ENCODE measurements at places on chromosomes 16 and 17. TPM values are rescaled to one million over a fixed set of nuclear protein-coding genes. Genes with fewer than 3 reads are reported as not detected.

Gene MT4
- total RNA-seq = not detected

Gene TBC1D16
- total RNA-seq = 96.2 TPM

Gene SHISA9
- 0.75 TPM for total RNA-seq

Gene NAA38
- total RNA-seq = 87.2 TPM

Gene MLX
- total RNA-seq = 41.1 TPM

Gene PLA2G10
- not detected for total RNA-seq

Gene CLEC10A
- total RNA-seq = not detected

Gene FZD2
- total RNA-seq = 96.2 TPM

Gene FAM20A
- total RNA-seq = 0.86 TPM

Gene SMIM36
- not detected for total RNA-seq

GRCh38 chr16:61909074-61909473 lies 127.2 kb downstream of the CDH8 start:
- DNase-seq = no peak

GRCh38 chr17:56045872-56046271 lies 107.4 kb upstream of the ANKFN1 start:
- no peak for DNase-seq

DNA sequence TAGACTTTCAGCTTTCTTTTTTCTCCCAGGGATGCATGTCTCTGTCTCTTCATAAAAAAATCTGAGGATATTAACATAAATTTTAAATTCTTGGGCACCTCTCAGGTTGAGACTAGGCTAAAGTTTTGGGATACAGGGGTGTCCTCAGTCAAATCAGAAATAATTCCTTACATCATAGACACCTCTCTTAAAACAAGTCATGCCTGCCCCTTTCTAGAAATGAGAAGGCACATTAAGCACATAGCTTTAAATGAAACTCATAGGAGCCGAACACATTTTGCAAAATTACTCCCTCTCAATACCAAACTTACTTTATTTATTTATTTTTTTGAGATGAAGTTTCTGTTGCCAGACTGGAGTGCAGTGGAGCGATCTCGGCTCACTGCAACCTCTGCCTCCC lies 67.3 kb upstream of the BCAR1 start:
- no peak for DNase-seq

DNA sequence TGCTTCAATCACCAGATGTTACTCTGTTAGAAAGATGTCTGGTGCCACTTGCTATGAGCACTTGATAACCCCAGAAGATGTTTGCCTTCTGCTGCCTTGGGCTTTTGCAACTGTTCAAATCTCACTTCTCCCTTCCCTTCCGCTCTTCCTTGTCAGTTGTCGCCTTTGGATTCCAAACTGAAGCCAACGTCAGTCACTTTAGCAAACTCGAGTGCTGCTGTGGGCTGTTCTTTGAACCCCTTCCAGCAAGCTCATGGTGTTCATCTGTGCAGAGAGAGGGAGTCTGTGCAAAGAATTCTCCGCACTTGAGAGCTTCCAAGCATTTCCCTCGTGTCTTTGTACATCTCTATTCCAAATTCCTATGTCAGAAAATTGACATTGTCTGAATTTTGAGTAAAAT lies 879.4 kb downstream of the CDH11 start:
- DNase-seq = no peak

- peak; percentile 70 for DNase-seq
Observed at GRCh38 chr17:65467156-65467555, 94.3 kb downstream of the AXIN2 start.

DNA sequence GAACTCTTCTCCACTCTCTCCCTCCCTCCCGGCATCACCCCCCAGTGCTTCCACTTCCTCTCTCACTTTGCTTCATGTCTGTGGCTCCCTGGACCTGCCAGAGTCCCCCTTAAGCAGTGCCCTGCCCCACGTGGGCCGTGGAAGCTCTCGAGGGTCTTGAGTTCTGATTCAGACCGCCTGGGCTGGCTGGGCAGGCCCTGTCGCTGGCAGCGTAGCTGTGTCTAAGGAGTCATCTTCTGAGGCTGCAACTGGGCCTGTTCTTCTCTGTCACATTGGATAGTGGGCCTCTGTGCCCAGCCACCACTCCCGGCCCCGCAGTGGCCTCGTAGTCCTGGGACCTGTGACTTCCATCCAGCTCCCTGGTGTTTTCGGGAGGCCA lies 30.7 kb downstream of the MNT start:
- no peak for DNase-seq

- DNase-seq = no peak
Observed at GRCh38 chr16:75109732-75110243, 6.8 kb downstream of the LDHD start.
